ENCODE measurements at places on chromosomes 7 and 10. TPM values are rescaled to one million over a fixed set of nuclear protein-coding genes. Genes with fewer than 3 reads are reported as not detected.

Gene ASCC1
- total RNA-seq: 58.3 TPM

Gene SYT15
- total RNA-seq: 3.6 TPM

Gene PARD3
- total RNA-seq: 49.5 TPM

Gene ITGA8
- total RNA-seq: 0.68 TPM

Gene MEIG1
- 3.6 TPM for total RNA-seq

Gene CALCR
- total RNA-seq: 0.56 TPM

Gene KCND2
- 6.1 TPM for total RNA-seq

Measured in testis (tissue), 5 donors.